Fibroblast of lung (primary cell): ENCODE measurements at places on chromosomes 6 and 20. TPM values are rescaled to one million over a fixed set of nuclear protein-coding genes. Genes with fewer than 3 reads are reported as not detected.

GRCh38 chr20:4956200-4956810 lies 45.0 kb downstream of the SLC23A2 start:
- DNase-seq: peak; percentile 74

The SLCO4A1 gene
- total RNA-seq: 0.26 and 0.50 TPM in 2 replicates

GRCh38 chr20:16054985-16055384 lies 518.3 kb downstream of the KIF16B start:
- no peak for DNase-seq

- DNase-seq: peak; percentile 80
Observed at GRCh38 chr6:143158113-143158581, 97.5 kb downstream of the AIG1 start.

The SHLD1 gene
- total RNA-seq: 2.6 and 3.3 TPM in 2 replicates

- DNase-seq: peak; percentile 60
Observed at GRCh38 chr6:71035871-71036270, 79.0 kb upstream of the B3GAT2 start.

- DNase-seq: no peak
Observed at GRCh38 chr6:164749221-164750064, 560.0 kb downstream of the C6orf118 start.

- peak; percentile 49 for DNase-seq
Observed at GRCh38 chr20:9032758-9033157, 36.1 kb upstream of the PLCB4 start.

The GNRH2 gene
- total RNA-seq: not detected in 2 replicates
